ENCODE measurements at places on chromosomes 13 and 19. TPM values are rescaled to one million over a fixed set of nuclear protein-coding genes. Genes with fewer than 3 reads are reported as not detected.

DNA sequence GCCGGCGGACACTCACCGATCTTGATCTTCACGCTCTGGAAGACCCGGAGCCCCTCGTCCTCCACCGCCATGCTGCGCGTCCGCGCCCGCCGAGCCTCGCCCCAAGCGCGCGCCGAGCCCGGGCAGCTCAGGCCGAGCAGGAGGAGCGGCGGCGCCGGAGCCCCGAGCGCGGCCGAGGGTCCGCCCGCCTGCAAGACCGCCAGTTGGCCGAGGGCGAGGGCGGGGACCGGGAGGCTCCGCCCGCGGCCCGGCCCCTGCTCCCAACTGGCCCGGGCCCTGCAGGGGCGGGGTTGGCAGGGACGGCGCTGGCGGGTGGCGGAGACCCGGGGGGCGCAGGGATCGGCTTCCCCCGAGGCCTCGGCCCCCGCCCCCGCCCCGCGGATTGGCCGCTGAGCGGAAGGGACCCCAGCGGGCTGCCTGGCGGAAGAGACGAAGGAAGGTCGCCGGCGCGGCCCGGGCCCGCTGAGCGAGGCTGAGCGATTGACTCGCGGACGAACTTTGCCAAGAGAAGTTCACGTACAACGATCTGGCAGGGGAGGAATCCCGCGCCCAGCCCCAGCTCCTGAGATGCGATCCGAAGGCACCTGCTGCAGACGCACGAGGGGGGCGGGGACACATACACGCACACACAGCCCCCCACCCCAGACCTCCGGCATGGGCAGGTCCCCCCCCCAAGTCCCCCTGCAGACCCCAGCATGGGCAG is at the start of gene RASA3:
Gene RASA3 (minus strand): TSS at position 205 of the 703 bp plus-strand sequence. CDS start 134 bp downstream, at position 71.
- H3K27me3 ChIP-seq = no peaks in the 10 kb centered on the region
- H3K4me1 ChIP-seq = peaks cover 41% of the 10 kb centered on the region
- DNase-seq = peak; percentile 38
- H3K27ac ChIP-seq = peak within 1 kb of the TSS; percentile 39
- no peaks in the 10 kb centered on the region for H3K36me3 ChIP-seq
- H3K4me3 ChIP-seq = peak within 1 kb of the TSS; percentile 82

- H3K4me1 ChIP-seq = no peaks in the 10 kb centered on the region
- no peak for DNase-seq
- H3K4me3 ChIP-seq = no peak overlapping the region
- H3K27ac ChIP-seq = no peak overlapping the region
Measured at GRCh38 chr13:105513448-105513847, 1022.0 kb downstream of the EFNB2 start.

Gene ANKRD24
- 1.7 TPM for total RNA-seq

DNA sequence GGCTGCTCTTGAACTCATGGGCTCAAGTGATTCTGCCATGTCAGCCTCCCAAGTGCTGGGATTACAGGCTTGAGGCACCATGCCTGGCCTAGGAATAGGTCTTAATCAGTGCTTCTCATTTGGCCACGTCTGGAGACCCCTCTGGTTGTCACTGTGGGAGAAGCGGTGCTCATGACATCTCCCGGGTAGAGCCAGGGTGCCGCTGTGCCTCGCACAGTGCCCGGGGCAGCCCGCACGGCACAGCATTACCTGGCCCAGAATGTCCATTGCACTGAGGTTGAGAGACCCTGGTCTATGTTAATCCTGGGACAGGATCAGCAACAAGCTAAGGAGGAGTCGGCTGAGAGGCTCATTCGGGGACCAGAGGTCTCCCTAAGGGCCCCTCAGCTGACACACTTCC is 160.8 kb downstream of the EFNB2 start:
- peaks cover 26% of the 10 kb centered on the region for H3K4me1 ChIP-seq
- H3K27me3 ChIP-seq = no peaks in the 10 kb centered on the region
- no peak overlapping the region for H3K27ac ChIP-seq
- H3K4me3 ChIP-seq = no peak overlapping the region

Gene ZNF681
- not detected for total RNA-seq

Gene PTPRH
- total RNA-seq = 15.9 TPM

Gene CNN1
- total RNA-seq = 0.64 TPM

DNA sequence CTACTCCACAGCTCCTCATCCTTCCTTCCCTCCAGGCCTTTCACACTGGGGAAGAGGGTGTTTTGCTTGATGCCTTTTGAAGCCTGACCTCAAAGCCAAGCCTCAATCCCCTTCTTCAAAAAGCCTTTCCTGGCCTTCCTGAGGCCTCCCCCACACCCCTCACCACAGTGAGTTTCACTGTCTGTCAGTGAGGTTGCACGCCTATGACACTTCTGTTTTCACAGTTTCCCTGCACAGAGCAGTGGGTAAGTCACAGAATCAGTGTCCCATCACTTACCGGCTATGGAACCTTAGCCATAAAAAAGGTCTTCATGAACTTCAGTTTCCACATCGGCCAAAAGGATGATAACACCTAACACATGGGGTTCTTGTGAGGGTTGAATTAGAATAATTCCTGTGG is 371.4 kb downstream of the UQCRFS1 start:
- no peak overlapping the region for H3K4me3 ChIP-seq
- H3K4me1 ChIP-seq = no peaks in the 10 kb centered on the region
- H3K36me3 ChIP-seq = no peaks in the 10 kb centered on the region
- no peak overlapping the region for H3K27ac ChIP-seq
- H3K27me3 ChIP-seq = no peaks in the 10 kb centered on the region
- no peak for DNase-seq

Gene ZNF99
- total RNA-seq = not detected

Gene GJB2
- total RNA-seq = 44.7 TPM

Gene TTC9B
- total RNA-seq = 1.7 TPM

Gene S1PR5
- total RNA-seq = 4.4 TPM

Gene INAFM1
- total RNA-seq = 22.9 TPM

DNA sequence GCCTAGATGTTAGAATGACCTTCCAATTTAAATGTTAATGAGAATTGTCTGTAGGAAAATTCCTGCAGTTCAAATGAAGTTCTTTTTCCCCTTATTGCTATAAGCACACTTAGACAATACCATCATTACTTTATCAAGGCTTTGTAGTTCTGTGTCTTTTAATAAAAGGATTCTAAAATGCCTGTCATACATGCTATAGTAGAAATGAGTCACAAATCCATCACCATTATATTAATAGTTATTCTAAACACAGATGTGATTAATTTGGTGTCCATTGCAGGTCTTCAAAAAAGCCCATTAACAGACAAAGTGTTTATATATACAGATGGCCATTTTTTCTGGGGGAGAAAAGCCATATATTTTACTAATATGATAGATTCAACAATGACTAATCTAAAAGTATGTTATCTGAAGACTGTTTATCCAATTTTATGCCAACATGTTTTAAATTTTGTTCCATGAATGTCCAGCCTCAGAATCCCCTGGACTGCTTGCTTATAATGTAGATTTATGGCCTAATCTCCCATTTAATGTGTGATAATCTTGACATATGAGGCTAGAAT is 1678.3 kb upstream of the PCDH20 start:
- no peaks in the 10 kb centered on the region for H3K4me1 ChIP-seq
- no peak overlapping the region for H3K4me3 ChIP-seq
- DNase-seq = no peak
- no peaks in the 10 kb centered on the region for H3K27me3 ChIP-seq
- no peaks in the 10 kb centered on the region for H3K36me3 ChIP-seq

DNA sequence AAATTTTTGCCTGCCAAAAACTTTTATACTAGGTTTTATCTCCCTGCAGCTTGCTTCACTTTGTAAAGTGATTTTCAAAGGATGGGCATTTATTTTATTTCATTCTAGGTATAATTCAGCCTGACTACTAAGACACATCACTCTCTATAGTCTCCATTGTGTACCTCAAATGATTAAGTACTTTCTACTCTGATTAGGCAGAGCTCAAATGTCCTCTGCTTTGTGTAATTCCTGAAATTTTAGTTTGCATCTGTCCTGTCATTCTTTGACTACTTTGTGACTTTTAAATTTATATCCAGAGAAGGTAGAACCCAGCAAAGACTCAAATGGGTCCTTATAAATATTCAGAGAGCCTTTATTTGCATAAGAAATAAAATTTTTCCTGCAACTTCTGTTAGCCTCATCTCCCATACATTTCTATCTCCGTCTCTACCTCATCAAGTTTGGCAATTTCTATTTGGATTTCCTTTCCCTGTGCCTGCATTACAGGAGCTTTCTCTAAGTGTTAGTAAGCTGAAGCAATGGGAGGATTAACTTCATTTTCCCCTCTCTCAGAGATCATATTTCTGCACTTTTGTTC is 1038.0 kb upstream of the ATXN8OS start:
- H3K27me3 ChIP-seq = no peaks in the 10 kb centered on the region
- no peak overlapping the region for H3K4me3 ChIP-seq
- H3K36me3 ChIP-seq = no peaks in the 10 kb centered on the region
- H3K27ac ChIP-seq = no peak overlapping the region
- no peaks in the 10 kb centered on the region for H3K4me1 ChIP-seq

DNA sequence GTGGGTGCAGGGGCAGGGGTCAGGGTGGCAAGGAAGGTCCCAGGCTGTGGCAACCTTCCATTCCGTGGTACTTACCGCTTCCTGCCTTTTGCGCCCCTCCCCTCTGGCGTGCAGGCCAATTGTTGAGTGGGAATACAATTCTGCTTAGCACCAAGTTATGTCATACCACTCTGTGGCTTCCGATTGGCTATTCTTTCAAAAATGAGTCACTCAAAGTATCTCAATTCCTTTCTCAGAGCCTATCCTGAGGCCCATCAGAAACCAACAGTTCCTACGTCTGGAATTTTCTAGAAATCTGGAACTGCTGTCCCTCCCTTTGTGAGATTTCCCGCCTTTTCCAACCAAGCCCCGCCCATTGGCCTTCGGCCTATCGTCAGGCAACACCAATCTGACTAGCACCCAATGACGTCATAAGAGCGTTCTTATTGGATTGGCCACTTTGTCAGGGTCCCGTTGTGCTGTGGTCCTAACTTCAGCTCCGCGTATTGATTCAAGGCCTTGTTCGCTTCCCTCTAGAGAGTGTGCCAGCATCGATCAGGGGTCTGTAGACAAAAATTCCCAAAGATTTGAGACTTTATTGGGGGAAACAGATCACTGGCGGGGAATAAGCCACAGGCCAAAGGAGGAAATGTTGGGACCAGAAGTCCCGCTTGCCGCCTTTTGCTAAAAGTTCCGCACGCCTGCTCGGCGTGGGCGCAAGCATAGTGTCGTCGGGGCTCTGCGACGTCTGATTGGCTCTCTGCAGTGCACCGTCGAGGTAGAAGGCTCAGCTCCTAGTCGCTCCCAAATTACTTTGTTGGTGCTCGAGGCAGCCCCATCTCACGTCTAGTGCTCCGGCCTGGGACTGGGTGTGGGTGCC is 11.7 kb downstream of the NTN5 start:
- DNase-seq = peak; percentile 95
- peaks cover 2% of the 10 kb centered on the region for H3K4me1 ChIP-seq
- peak overlapping the region; percentile 23 for H3K27ac ChIP-seq
- H3K27me3 ChIP-seq = no peaks in the 10 kb centered on the region
- H3K36me3 ChIP-seq = no peaks in the 10 kb centered on the region
- H3K4me3 ChIP-seq = no peak overlapping the region

Gene VAV1
- total RNA-seq = 20.6 TPM

All from HCT116 (cell line).